ENCODE measurements at places on chromosomes 4 and X.
A peak's percentile ranks its signal among the peaks of the same experiment; 100 is the strongest.

GRCh38 chrX:20143561-20143960 is 1.9 kb upstream of the EIF1AX start:
- no peak for DNase-seq

DNA sequence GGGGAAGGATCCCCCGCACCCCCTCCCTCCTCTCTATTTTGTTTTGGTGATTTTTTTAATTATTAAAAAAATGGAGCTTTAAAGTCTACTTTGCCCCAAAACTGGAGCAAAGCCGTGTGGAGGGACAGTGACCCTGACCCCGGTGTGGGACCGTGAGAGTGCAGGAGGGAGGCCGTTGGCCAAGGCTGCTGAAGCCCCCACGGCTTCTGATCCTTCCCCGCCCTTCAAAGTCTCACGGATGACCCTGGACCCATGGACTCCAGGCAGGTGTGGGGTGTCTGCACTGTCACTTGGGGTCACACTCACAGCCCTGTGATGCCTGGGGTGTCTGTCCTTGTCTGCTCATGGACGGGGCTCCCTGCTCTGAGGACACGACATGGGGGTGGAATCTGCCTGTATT is 133.3 kb downstream of the CPZ start:
- peak; percentile 4 for DNase-seq

GRCh38 chrX:150196285-150196684 is 166.8 kb upstream of the MAMLD1 start:
- DNase-seq: no peak

DNA sequence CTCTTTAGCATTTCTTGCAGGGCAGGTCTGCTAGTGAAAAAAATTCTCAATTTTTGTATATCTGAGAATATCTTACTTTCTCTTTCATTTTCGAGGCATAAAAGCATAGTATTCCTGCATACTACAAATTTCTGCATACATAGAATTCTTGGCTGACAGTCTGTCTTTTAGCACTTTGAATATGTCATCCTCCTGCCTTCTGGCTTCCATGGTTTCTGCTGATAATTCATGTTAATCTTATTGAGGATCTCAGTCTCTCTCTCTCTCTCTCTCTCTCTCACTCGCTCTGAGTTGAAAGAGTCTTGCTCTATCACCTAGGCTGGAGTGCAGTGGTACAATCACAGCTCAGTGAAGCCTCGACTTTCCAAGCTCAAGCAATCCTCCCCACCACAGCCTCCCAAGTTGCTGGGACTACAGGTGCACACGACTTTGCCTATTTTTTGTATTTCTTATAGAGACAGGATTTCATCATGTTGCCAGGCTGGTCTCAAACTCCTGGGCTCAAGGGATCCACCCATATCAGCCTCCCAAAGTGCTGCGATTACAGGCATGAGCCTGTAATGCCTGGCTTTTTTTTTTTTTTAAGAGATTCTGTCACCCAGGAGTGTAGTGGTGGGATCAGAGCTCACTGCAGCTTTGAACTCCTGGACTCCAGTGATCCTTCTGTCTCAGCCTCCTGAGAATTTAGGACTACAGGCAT is 161.3 kb downstream of the FNIP2 start:
- DNase-seq: no peak

DNA sequence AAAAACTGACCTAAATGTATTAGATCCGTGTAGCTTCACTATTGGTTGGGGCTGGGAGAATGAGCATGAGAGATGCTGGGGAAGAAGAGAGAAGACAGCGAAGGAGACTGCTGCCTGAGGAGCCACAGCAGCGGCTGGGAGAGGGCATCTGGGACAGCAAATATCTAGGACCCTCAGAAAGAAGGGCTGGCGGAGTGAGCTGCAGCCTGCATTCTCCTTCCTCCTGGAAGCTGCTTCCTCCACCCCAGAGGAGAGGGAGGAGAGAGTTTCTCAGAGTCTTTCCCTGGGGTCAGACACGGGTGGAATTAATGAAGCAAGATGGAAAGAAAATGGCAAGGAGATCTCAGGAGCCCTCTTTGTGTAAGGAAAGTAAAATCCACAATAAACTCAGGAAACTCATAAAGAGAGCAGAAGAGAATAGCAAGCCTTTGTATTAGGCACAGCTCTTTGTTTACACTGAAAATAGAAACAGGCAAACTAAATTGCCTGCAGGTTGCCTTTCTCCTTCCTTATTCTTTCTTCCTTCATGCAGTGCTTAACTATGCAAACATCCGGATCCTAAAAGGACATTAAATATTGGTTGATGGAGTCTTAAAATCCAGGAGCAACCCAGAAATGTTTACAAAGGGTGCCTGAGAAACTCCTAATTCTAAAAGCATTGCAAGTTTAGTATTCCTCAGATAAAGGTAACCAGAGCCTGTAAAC is 130.3 kb upstream of the GALNT7 start:
- no peak for DNase-seq

DNA sequence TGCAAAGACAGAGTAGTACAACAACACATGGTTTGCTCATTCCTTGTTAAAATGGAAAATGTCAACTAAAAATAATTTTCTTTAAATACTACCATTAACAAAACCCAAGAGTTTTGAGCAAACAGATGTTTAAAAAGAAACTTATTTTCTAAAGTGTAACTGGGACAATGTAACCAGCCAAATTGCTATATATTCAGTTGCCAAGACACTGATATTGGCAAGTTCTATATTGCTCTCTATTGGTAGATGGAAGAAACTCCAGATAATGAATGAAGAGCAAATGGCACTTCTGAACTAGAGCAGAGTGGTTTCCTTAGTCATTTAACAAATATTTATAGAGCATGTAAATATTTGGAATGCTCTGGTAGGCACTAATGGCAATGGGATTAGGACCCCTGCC is 966.2 kb downstream of the RPA4 start:
- DNase-seq: no peak

GRCh38 chr4:38243388-38244053 is 283.3 kb downstream of the PTTG2 start:
- DNase-seq: no peak

DNA sequence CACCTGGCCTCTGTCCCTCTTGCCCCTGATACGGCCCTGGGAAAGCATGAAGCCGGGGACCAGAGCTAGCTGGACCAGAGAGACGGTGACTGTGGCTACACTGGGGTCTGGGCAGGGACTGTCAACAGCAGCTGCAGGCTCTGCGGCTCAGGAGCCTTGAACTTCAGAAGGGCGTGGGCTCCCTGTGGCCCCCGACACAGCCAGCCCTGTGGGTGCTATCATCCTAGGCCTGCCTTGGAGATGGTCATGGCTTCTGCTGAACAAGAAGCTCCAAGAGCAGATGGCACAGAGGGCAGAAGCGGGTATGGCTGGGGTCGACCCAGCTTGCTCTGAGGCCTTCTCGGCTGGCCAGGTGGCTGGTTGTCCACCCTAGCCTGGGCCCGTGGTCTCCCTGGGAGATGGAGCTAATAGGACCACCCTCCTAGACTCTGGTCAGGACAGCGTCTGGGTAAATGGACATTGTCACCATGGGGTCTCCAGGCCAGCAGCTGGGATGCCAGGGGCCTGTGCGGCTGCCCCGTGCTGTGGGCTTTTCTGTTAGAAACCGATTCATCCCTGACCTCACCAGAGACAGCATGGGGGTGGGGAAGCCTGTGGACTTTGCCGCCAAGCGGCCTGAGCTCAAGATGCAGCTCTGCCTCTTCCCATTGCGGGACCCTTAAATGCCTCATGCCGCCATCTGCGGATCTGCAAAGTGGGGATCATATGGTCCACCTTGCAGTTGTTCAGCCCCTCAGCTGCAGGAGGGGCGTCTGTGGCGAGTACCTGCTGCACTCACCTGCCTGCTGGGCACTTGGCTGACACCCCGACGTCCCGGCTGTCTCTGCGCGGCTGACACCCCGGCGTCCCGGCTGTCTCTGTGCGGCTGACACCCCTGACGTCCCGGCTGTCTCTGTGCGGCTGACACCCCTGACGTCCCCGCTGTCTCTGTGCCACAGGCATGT is 21.1 kb downstream of the CPZ start:
- DNase-seq: no peak

GRCh38 chr4:144648042-144648441 is 2.1 kb downstream of the HHIP start:
- DNase-seq: no peak

- DNase-seq: no peak
Measured at GRCh38 chr4:125689805-125690204, 375.1 kb downstream of the FAT4 start.

Measured in activated CD4-positive, alpha-beta T cell treated with anti-CD3 and anti-CD28 coated beads for 1 hour (primary cell).